Amygdala (tissue), 56 donors: ENCODE measurements at places on chromosomes 12 and 14.

- DNase-seq: no peak
Measured at GRCh38 chr14:33342299-33342974, 403.8 kb downstream of the NPAS3 start.

DNA sequence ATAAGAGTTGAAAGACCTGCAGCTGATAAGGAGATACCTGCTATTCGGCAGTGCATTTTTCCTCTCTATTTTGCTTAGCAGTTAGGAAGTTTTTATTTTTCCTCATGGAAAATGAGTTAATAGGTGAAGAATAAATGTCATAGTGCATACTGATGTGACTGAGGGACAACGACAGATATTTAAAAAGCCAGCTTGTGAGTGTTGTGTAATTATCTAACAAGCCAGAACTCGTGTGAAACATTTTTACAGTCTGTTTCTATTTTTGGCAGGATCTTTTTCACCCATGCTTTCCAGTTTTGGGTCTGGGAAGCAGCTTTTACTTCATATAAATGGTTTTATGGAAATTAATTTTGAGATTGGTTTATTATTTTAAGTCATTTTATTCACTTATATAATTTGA, 2.9 kb downstream of the FBXO34 start:
- DNase-seq: no peak

DNA sequence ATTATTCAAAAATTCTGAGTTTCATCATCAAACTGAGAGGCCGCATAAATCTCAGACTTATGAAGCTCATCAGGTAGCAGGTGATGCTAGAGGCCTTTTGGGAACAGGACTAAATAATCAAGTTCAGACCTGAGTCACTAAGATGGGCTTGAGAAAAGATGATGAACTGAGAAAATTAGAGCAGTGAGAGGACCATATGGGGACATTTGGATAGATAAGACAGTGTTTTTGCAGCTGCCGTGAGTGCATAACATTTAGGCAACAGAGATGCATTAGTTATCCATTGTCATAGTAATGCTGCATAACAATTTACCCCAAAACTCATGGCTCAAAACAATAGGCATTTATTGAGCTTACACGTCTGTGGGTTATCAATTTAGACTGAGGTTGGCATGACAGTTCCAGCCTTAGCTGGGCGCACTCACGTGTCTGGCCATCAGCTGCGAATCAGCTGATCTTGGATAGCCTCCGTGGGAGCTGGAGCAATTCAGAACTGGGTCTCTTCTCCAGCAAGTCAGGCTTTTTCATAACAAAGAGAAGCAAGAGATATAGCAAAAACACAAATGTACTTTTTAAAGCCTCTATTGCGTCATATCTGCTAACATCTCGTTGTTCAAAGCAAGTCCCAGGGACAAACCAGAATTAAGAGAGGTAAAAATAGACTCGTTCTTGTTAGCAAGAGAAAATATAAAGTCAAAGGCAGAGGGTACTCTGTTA, 72.8 kb downstream of the CAPZA3 start:
- DNase-seq: no peak

DNA sequence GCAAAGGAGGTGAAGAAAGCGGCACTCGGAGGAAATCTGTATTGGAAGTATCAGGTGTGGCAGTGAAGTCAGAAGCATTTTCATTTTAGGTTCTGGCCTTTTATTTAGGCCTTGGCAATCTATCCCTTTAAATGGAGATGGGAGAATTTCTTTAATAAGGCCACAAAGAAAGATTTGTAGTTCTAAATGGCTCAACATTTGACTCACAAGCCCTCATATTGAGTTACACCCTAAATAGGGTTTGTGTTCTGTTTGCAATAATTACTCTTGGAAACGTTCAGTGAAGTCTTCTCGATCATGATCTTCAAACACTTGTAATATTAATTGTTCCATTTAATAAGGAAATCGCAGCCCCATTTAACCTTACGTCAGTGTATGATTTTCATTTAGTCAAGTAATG, 25.3 kb upstream of the TMEM260 start:
- DNase-seq: no peak

DNA sequence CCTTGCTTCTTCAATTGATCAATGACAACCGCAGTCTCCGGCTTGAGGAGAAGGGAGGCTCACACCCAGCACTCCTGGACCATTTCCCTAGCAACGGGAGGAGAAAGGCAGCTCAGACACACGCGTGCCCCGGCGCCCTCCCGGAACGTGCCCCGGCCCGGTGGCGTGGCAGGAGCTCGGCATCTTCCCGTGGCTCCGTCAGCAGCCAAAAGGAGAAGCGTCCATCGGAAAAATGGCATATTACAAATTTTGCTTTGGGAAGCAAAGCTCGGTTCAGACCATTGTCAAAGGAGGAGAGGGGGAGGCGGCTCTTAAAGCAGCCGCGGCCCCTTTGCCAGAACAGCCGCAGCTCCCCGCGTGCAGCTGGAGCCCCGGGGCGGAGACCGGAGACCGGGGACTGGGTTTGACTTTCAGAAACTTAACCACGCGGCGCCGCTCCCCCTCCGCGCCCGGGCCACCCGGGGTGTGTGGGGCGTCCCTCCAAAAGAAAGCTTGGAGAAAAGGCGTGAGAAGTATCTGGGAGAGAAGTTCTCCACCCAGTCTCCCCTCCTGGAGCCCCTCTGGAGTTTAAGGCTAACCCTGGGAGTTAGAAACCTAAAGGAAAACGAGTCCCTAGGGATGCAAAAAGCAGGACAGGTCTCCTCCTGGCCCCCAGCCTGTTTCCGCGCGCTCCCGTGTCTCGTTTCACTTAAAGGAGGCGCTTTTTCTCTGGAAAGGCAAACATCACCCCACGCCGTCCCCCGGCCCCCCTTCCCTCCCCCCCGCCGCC, 545 bp downstream of the PPFIA2 start:
- no peak for DNase-seq
